ENCODE measurements at places on chromosomes 2 and 18.
A peak's percentile ranks its signal among the peaks of the same experiment; 100 is the strongest.

DNA sequence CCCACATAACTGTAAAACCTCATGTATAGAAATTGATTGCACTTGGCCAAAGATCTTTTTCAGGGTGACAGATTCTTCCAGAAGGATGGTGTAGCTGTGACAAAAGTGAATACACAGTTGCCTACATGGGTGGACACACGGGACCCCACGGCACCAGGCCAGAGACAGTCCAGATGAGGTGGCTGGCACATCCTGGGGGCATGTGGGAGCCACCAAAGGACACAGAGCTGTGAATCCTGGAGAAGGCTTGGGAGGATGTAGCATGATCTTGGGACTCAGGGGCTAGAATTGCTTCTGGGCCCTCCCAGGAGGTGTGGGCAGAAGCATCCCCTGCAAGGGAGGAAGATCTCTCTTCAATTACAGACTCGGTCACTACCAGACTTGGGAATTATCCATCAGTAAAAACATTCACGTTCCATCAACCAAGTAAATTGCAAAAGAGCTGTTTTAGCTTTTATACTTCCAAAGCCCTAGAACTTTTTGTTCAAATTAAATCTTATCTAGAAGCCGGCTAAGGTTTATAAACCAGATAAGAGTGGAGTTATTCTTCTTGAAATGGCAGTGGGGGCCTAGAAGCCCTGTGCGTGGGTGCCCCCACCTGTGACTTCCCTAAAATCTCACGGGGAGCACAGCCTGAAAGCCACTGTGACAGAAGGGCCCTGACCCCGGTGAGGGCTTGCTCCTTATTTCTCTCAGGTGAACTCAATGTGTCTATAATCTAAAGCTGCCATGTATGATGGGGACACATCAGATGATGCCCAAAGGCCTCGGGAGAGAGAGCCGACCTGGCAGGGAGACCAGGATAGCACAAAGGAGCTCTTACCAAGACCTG, 81.7 kb downstream of the SEPTIN10 start:
- peaks cover 67% of the 10 kb centered on the region for H3K27me3 ChIP-seq
- H3K4me3 ChIP-seq, result no peak overlapping the region
- peaks cover 2% of the 10 kb centered on the region for H3K4me1 ChIP-seq
- H3K27ac ChIP-seq, result no peak overlapping the region
- H3K36me3 ChIP-seq, result no peaks in the 10 kb centered on the region

DNA sequence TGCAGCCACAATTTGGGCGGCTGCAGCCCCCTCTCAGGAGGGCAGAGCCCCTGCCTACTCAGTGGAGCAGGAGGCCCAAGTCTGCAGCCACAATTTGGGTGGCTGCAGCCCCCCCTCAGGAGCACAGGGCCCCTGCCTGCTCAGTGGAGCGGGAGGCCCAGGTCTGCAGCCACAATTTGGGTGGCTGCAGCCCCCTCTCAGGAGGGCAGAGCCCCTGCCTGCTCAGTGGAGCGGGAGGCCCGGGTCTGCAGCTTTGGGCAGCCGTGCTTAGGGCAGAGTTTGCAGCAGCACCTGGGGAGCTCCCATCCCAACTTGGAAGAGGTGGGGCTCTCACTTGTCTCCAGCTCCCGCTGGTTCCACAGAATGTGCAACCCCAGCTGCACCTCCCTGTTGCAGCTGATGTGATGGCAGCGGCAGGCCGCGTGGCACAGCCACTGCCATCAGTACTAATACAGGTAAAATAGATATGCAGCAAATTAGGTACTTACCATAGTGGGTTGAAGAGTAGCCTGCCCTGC, 99.4 kb downstream of the TWIST2 start:
- DNase-seq, result no peak
- H3K27ac ChIP-seq, result no peak overlapping the region
- H3K4me3 ChIP-seq, result no peak overlapping the region
- H3K36me3 ChIP-seq, result no peaks in the 10 kb centered on the region
- peaks cover 17% of the 10 kb centered on the region for H3K27me3 ChIP-seq
- peaks cover 12% of the 10 kb centered on the region for H3K4me1 ChIP-seq

GRCh38 chr18:78507217-78507616, 472.4 kb upstream of the SALL3 start:
- no peaks in the 10 kb centered on the region for H3K36me3 ChIP-seq
- no peaks in the 10 kb centered on the region for H3K4me1 ChIP-seq
- H3K27me3 ChIP-seq, result no peaks in the 10 kb centered on the region

DNA sequence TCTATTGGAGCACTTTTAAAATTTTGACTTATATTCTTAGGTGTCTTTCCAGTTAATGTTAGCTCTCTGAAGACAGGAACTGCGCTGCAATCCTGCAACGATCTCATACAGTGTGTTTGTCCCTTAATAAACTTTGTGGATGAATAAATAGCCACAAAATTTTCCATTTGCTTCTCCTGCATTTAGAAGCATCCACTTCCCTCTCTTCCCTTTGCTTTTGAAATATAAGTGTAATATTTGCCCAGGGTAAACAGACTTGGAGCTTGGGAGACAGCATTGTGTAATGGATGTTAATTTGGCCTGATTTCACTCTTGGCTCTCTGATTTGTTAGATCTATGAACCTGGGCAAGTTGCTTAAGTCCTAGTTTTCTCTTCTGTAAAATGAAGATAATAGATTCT, 58.2 kb upstream of the CD28 start:
- peaks cover 4% of the 10 kb centered on the region for H3K4me1 ChIP-seq
- no peak for DNase-seq
- H3K27ac ChIP-seq, result no peak overlapping the region
- no peaks in the 10 kb centered on the region for H3K36me3 ChIP-seq

DNA sequence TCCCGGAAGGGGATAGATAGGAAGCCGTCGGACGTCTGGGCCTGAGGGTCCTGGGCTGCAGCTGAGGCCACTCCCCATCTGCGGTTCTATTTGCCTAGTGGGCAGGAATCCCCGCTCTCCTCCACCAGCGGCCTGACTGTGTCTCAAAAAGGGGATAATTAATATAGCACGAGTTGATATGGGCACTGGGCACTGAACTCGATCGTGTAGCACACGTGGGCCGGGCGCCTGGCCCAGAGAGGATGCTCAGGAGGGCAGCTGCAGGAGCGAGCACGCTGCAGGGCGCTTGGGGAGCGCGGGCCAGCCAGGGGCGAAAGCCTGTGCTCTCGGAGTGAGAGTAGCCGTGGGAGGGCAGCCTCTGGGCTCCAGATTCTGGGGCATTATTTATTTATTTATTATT, 8.8 kb upstream of the GBX2 start:
- peaks cover 17% of the 10 kb centered on the region for H3K4me1 ChIP-seq
- H3K27me3 ChIP-seq, result peaks cover 58% of the 10 kb centered on the region
- no peak for DNase-seq
- peak overlapping the region; percentile 56 for H3K4me3 ChIP-seq
- H3K27ac ChIP-seq, result no peak overlapping the region

DNA sequence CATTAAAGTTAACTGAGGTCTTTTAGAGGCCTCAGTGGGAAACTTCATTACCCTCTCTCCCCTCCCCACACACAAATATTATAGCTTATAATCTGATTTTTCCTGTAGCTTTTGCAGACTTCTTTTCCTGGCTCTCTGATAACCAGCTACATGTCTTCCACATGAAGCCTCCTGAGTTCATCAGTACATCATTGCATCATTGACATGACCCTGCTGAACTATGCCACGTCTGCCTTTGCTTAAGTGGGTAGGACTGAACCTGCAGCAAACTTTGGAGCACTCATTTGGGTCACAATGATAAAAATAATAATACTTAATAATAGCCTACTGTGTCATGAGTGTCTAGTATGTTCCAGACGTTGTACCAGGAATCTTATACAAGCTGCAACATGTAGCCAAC, 7.0 kb downstream of the CRYGA start:
- peaks cover 16% of the 10 kb centered on the region for H3K27me3 ChIP-seq
- no peak for DNase-seq
- no peaks in the 10 kb centered on the region for H3K36me3 ChIP-seq
- no peak overlapping the region for H3K27ac ChIP-seq
- no peak overlapping the region for H3K4me3 ChIP-seq
- H3K4me1 ChIP-seq, result no peaks in the 10 kb centered on the region

All from T-helper 17 cell (primary cell).